Effector memory CD4-positive, alpha-beta T cell (primary cell): ENCODE measurements at places on chromosomes 13 and 19.

DNA sequence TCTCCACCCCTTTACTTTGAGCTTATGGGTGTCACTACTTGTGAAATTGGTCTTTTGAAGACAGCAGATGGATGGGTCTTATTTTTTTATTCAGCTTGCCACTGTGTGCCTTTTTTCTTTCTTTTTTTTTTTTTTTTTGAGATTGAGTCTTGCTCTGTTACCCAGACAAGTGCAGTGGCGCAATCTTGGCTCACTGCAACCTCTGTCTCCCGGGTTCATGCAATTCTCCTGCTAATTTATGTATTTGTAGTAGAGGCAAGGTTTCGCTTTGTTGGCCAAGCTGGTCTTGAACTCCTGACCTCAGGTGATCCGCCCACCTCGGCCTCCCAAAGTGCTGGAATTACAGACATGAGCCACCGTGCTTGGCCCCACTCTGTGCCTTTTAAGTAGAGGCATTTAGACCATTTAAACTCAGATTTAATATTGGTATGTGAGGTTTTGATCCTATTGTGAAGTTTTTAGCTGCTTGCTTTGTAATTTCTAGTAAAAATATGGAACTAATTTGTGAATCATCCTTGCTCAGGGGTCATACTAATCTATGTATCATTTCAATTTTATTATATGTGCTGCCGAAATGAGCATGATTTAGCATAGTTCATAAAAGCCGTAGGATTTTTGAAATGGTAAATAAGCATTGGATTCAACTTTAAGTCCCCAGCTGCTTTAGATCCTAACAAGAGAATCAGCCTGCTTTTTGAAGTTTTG lies 584.5 kb downstream of the SLITRK1 start:
- DNase-seq, result no peak

DNA sequence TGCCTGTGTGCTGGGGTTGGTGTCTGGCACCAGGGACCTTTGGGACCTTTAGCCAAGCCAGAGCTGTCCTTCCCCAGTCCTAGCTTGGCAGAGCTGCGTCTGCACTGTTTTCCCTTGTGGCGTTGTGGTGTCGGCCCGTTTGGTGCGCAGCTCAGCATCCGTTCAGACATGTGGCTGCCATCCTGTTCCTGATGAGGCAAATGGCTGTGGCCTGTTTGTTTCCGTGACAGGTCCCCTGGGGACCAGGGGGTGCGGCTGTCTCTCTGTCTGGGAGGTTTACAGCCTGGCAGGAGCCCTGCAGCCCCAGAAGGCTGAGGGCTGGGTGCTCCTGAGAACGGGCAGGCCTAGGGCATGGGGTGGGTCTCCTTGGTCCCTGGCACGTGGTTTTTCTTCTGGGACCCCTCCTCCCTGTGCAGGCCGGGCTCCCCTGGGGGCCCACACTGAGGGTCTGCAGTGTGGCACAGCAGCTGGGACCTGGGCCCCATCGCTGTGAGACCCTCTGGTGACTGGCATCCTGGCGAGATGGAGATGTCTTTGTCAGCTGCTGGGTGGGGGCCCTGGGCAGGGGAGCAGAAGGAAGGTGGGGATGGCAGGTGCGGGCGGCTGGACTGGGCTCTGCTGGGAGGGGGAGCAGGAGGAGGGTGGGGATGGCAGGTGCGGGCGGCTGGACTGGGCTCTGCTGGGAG lies 4.0 kb downstream of the SPPL2B start:
- DNase-seq, result no peak

DNA sequence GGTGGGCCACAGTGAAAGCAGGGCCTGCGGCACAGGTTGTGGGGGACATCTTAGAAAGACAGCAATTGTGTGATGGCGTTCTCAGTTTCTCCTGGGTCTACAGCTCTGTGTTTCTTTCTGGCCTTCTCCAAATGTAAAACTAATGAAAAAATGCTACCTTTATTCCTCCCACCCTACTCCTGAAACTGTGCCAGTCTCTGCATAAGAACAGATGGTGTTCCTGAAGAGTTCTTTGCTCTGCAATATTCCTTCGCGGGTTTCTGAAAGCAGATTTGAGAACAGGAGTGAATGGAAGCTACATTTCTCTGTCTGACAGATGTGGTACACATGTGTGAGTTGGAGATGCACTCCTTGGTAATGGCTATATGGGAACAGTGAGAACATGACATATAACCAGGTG lies 18.0 kb upstream of the LRCH1 start:
- DNase-seq, result no peak

- no peak for DNase-seq
These were observed 30.2 kb upstream of the CPB2 start for GRCh38 chr13:46134961-46135522.

- DNase-seq, result no peak
These were observed 332 bp upstream of the SUPT20H start for GRCh38 chr13:37059848-37060192.

DNA sequence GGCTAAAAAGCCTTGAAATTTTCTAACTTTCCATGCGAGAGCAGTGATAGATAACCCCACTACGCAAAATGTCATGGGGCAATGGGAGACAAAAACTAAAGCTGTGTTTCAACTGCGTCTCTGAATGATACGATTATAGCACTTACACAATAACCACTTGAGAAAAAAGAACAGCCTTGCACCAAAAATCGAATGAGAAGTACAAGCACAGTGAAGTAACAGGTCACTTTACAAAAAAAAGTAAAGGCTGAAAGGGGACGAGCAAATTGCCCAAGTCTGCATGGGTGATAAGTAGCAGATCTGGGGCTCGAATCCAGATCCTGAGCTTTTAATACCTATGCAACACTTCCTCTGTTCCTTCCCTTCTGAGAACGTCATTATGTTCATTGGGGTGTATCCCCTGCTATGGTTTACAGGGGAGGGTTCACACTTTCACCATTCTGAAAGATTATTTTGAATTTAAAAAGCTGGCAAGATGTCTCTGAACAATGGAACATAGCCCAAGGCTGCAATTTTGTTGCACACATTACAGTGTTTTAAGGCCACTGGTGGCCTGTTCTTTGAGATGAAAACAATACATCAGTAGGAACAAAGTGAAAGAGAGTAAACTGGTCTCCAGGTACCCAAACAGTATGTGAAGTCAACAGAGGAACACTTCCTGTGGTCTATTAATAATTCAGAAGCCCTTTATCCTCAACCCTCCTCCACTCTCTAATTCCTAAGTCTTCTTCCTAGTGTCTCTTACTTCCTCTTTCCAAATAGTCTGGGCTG lies 3.2 kb downstream of the CPB2 start:
- no peak for DNase-seq

GRCh38 chr19:17338433-17339078 lies 1.2 kb downstream of the GTPBP3 start:
- no peak for DNase-seq

DNA sequence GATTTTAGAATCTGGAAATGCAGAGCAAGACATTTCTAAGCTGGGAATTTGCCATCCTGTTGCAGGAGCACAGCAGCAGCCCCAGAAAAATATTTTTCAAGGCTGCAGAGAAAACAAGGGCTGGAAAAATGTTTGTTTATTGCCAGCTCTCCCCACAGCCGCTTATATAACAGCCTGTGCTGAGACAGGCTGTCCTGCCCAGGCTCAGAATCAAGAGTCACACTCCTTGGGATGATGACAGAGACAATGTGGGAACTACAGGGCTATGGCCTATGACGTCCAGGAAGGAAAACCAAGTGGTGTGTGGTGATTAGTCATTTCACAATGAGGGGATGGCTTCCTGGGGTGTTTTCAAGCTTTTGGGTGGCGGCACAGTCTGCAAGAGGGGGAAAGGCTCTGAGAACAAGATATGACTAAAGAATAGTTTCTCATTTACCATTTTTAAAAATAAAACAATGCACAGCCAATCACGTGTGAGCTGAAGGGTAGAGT lies 136.3 kb upstream of the SERP2 start:
- no peak for DNase-seq

- DNase-seq, result no peak
These were observed 34.1 kb upstream of the POU2F2 start for GRCh38 chr19:42166316-42166715.

DNA sequence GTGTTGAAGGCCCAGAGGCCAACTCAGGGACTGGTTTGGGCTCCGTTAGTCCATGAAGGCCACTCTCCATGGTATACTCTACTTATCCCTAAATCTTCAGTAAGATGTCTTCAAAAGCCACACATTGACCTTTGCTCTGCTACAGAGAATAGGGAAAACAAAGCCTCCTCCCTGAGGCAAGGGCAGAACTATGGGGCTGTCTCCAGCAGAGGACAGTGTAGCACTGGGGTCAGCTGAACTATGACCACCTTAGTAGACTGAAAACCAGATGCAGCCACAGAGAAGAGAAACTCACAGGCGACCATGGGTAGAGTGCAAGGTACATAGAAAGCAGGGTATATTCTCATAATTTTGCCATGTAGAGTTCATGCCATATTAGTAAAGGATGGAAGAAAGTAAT lies 587.4 kb downstream of the LMO7 start:
- no peak for DNase-seq

- no peak for DNase-seq
These were observed 781.0 kb upstream of the ARGLU1 start for GRCh38 chr13:107348925-107349324.

DNA sequence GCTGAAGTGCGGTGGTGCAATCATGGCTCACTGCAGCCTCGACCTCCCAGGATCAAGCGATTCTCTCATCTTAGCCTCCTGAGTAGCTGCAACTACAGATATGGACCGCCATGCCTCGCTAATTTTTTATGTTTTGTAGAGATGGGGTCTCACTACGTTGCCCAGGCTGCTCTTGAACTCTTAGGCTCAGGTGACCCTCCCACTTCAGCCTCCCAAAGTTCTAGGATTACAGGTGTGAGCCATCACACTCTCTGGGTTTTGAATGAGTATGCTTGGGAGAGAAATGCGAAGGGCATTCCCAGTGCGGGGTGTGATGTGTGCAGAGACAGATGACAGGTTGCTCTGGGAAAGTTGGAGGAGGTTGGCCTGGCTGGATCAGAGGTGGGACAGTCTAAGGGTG lies 49.0 kb downstream of the RYR1 start:
- DNase-seq, result no peak

GRCh38 chr19:13400296-13400695 lies 106.0 kb downstream of the CACNA1A start:
- DNase-seq, result no peak
